Colonic mucosa (tissue), 4 donors: ENCODE measurements at places on chromosomes 2 and 18. TPM values are rescaled to one million over a fixed set of nuclear protein-coding genes. Genes with fewer than 3 reads are reported as not detected.

The M1AP gene
- 0.35 TPM for total RNA-seq

The NT5DC4 gene
- total RNA-seq: not detected

The CHMP1B gene
- total RNA-seq: 42.3 TPM

- no peaks in the 10 kb centered on the region for H3K27me3 ChIP-seq
- no peak overlapping the region for H3K4me3 ChIP-seq
- DNase-seq: no peak
- H3K36me3 ChIP-seq: no peaks in the 10 kb centered on the region
Observed at GRCh38 chr2:17853799-17854198, 24.7 kb upstream of the KCNS3 start.

- H3K27ac ChIP-seq: no peak overlapping the region
- H3K36me3 ChIP-seq: no peaks in the 10 kb centered on the region
- no peaks in the 10 kb centered on the region for H3K4me1 ChIP-seq
- DNase-seq: no peak
Observed at GRCh38 chr2:216033403-216033802, 20.1 kb upstream of the MREG start.

DNA sequence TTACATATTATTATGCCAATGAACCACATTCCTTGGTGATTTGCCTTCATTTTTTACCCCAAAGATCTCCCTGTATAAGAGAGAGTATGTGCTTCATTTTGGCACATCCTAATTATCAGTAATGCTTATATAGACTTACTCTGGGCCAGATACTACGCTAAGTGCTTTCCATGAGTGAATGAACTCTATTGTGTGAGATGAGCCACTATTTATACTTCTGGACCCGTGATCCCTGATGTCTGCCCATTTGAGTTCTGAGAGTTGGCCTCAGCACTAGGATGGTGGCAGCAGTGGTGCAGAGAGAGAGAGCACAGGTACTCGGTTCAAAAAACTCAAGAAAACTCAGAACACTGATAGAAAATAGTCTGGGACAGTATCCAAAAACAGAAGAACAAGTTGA lies 17.4 kb upstream of the KCMF1 start:
- DNase-seq: no peak
- no peaks in the 10 kb centered on the region for H3K36me3 ChIP-seq
- H3K27ac ChIP-seq: no peak overlapping the region
- no peaks in the 10 kb centered on the region for H3K4me1 ChIP-seq
- H3K27me3 ChIP-seq: no peaks in the 10 kb centered on the region
- H3K4me3 ChIP-seq: no peak overlapping the region

GRCh38 chr2:219439506-219439905 lies 4.9 kb downstream of the SPEG start:
- H3K4me3 ChIP-seq: no peak overlapping the region
- H3K4me1 ChIP-seq: no peaks in the 10 kb centered on the region
- no peaks in the 10 kb centered on the region for H3K36me3 ChIP-seq

GRCh38 chr18:60322591-60322990 lies 50.0 kb downstream of the MC4R start:
- no peak overlapping the region for H3K4me3 ChIP-seq
- no peak overlapping the region for H3K27ac ChIP-seq
- no peaks in the 10 kb centered on the region for H3K36me3 ChIP-seq
- DNase-seq: no peak
